ENCODE measurements at places on chromosomes 4 and X. TPM values are rescaled to one million over a fixed set of nuclear protein-coding genes. Genes with fewer than 3 reads are reported as not detected.

PGRMC2 gene
- 18.9 TPM for total RNA-seq

- DNase-seq, result no peak
Measured at GRCh38 chr4:8523175-8523574, 57.0 kb upstream of the GPR78 start.

DNA sequence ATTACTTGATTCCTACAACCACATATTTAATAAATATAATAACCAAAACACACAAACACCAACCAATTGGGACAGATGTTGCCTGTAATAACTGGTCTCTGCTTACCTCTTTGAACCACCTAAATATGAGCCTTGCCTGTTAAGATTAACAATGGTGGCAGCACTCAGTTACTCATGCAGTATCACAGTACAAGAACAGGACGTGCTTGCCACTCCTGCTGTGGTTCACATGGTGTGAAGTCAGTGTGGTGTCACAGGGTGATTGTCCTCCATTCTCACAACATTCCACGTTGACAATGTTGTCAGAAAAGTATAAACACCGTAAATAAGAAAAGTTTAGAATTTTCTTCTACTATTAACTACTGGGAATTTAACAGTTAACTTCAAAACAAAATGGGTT is 365.0 kb downstream of the PPP3CA start:
- DNase-seq, result no peak

GRCh38 chrX:554271-554670 is 76.3 kb upstream of the SHOX start:
- DNase-seq, result no peak

DNA sequence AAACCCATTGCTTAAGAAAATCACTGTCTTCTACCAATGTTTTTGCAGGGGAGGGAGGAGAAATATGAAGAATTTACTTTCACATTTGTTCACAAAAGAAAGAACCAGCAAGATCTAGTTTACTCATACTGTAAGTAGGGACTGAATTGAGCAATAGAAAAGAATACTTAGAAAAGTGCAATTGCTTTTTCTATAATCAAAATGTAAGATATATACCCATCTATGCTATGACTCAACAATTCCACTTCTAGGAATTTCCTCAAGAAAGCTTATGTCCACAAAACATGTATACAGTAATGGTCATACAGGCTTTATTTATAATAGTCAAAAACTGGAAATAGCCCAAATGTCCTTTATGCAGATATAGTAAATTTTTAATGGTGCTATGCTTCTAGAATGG is 196.4 kb downstream of the LRBA start:
- no peak for DNase-seq

Data from HT1080 (cell line).